ENCODE measurements at places on chromosomes 6 and 20.

GRCh38 chr6:134176264-134176975, 124.0 kb upstream of the SLC2A12 start:
- no peak for DNase-seq

DNA sequence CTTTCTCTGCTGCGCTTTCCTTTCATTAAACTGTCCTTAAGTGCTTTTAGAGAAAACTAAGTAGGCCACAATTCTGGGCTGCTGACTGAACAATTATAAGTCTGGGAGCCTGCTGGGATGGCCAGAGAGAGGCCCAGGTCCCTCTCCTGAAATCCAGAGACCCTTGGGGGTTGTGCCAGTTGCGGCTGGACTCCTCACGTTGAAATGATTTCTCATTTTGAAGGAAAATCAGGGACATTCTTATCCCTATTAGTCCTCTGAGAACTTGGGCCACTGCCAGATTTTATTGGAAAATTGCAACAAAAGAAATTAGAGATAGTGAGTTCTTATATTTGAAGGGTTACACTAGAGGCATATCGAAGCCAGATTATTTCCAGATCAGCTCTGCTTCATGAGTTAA, 145.1 kb downstream of the CLIC5 start:
- no peak for DNase-seq

GRCh38 chr6:33670086-33670660, 41.3 kb downstream of the UQCC2 start:
- DNase-seq: no peak

DNA sequence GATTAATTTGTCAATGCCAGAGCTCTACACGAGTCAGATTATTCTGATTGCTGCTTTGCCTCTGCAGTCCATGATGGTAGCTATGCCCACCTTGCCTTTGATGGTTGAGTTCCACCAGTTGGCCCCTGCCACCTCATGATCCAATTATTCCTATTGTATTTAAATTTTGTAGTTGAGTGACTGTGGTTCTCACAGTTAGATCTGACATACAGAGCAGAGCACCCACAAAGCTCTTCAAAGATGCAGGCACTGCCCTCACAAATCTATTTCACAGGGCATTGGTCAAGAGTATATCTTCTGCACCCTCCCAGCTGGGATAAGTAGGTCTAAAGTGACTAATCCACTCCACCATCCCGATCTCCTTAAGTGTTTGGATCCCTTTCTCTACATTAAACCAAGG, 318.8 kb downstream of the EYA4 start:
- DNase-seq: no peak

GRCh38 chr6:73064266-73064665, 161.0 kb downstream of the KHDC1L start:
- no peak for DNase-seq

GRCh38 chr20:16978497-16978896, 230.3 kb downstream of the OTOR start:
- DNase-seq: no peak

DNA sequence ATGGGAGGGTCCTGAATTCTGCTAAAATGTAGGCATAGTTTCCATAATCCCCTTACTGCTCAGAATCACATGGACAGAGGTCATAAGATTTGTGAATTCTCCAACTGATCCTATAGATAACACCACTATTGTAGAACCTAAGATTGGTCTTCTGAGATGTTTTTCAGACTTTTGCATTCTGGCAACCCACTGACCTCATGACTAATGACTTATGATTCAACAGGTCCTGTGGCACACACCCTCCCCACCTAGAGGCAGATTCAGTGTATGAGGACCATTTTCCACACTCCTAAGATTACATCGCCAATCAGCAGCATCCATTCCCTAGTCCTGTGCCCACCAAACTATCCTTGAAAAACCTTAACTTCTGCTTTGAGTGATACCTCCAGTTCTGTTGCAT, 207.2 kb downstream of the BTBD9 start:
- no peak for DNase-seq

DNA sequence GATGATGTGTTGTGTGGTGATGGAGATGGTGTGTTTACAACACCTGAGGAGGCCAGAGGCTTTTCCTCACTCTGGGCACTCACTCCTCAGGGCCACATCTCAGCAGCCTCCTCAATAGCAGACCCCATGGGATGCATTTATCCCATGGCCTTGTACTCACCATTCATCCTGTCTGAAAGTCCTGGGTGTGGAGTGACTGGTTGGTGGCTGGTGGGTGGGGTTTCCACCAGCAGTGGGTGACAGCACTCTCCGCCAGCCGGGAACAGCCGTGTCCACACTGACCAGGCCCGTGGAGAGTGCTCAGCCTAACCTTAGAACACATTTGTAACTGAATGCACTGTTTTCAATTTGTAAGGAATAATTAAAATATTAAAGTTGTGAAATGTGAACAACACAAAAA, 163.4 kb upstream of the AFDN start:
- DNase-seq: no peak

DNA sequence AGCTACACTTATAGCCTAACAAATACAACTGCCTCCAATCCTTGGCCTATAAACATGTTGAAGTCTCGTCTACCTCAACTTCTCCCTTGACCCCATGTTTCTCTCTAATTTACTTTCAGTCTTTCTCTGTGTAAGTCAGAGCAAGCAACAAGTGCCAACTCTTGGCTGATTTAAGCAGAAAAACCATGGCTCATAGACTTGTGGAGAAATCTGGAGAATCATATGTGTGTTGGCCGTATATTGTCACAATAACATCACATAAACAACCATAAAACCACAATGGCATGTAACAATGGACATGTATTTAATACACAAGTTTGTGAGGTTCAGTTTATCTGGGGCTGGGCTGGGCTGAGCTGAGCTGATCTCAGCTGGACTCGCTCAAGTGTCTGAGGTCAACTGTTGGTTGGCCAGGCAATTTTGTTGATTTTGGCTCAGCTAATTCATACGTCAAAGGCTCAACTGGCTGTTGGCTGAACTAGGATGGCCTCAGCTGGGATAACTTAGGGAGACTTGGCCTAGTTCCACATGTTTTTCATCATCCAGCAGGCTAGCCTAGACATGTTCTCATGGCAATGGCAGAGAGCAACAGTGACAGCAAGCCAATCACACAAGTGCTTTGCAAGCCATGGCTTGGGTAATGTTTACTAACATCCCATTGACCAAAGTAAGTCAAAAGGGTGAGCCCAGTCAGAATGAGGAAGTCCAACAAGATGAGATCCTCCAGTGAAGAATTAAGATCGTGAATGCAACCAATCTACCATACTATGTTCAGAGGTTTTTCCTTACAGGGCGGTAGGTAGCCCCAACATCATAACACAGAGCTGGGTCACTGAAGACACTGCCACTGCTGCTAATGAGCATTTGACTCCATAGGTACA, 12.9 kb upstream of the TBC1D22B start:
- DNase-seq: peak; percentile 100

DNA sequence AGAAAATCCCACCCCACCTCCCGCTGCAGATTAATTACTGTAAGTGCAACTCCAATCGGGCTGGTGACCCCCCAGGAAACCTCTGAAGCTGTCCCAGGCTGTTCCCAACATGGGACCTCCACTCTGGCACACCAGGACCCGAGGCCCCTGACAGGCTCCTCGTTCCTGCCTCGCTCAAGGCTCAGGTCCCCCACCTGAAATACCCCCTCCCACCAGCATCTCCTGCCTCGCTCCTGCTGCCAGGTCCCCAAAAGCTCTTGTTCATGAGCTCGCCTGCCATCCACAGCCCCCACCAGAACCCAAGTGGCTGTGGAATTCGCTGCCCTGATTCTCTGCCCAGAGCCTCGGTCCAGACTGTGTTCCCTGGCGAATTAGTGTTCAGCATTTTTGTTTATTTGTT, 26.1 kb downstream of the NPEPL1 start:
- DNase-seq: no peak

DNA sequence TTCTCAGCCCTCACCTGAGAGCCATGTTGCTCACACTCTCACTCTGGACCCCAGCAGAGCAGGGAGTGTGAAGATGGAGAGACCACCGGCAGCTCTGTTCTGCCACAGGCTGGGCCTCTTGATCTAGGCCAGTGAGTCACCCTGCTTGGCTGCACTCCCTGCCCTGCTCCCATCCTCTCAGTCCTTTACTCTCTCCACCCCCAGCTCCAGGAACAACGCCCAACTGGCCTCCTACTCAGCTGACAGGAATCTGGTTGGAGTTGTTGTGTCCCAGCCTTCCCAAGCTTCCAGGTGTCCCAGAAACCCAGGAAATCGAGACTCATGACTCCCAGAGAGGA, at the start of gene PSORS1C1:
Gene PSORS1C1 (plus strand): TSS at position 260 of the 338 bp plus-strand sequence. CDS start 14,833 bp downstream, outside the sequence.
- peak; percentile 93 for DNase-seq

- DNase-seq: peak; percentile 55
Observed at GRCh38 chr20:12928755-12929401, 79.9 kb upstream of the SPTLC3 start.

GRCh38 chr6:74018825-74019224, 322.8 kb downstream of the CD109 start:
- no peak for DNase-seq

DNA sequence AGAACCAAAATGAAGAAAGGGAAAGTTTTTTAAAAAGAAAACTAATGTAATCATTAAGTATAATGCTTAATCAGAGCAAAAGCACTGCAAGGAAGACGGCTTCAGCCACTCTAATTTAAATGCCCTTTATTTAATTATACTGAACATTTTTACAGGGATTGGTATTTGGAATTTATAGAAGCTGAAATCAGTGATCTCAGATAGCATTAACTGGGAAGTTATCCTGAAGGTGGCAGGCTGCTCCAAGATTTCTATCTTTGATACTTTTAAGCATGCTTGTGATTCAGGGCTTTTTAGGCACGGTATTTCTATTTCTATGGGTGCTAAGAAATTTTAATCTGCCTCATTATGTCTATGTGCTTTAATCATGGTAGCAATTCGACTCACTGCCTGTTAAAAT, 1.3 kb upstream of the NDUFAF4 start:
- DNase-seq: peak; percentile 32

DNA sequence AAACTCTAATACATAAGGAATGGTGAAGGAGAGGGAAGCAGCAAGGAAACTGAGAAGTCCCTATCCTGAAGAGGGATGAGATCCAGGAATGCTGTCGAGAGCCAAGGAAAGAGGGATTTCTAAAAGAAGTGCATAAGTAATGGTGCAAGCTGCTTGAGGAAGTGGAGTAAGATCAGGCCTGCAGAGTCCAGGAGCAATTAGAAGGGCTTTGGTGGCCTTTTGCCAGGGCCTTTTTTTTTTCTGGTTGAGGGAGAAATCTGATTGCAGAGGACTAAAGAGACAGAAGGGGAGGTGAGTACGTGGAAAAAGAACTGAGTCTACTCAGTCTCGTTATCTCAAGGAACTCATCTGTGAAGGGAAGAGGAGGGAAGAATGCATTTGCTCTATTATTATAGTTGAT, 396.2 kb downstream of the UTRN start:
- no peak for DNase-seq

DNA sequence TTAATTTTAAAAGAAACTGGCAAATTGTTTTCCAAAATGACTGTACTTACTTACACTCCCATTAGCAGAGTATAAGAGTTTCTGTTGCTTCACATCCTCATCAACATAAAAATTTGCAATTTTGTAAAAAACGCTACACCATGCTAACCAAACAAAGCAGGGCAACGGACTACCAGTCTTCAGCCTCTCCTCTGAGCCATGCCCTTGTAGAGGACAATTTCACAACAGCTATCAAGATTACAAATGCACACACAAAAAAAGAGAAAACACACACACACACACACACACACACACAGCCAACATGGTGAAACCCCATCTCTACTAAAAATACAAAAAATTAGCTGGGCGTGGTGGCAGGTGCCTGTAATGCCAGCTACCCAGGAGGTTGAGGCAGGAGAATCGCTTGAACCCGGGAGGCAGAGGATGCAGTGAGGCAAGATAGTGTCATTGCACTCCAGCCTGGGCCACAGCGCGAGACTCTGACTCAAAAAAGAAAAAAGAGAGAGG, 4.1 kb upstream of the ADISSP start:
- no peak for DNase-seq

DNA sequence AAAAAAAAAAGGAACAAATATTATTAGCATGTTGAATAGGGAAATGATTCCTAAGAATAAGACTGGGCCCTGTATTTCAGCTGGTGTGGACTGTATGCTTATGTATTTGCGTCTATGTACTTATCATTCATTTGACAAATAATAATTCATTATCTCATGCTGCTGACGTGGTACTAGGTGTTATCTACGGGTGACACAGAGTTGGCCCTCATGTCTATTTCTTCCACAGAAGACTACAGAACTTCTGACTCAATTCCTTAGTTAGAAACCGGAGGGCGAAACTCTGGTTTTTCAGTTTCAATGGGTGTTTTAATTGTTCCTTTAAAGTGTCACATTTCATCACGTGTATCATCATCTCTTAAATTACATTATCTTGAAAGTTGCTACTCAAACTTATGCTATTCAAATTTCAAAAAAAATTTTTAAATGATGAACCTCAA, 305.9 kb downstream of the CLIC5 start:
- no peak for DNase-seq

GRCh38 chr6:148502083-148502772, 159.6 kb downstream of the SASH1 start:
- DNase-seq: no peak

DNA sequence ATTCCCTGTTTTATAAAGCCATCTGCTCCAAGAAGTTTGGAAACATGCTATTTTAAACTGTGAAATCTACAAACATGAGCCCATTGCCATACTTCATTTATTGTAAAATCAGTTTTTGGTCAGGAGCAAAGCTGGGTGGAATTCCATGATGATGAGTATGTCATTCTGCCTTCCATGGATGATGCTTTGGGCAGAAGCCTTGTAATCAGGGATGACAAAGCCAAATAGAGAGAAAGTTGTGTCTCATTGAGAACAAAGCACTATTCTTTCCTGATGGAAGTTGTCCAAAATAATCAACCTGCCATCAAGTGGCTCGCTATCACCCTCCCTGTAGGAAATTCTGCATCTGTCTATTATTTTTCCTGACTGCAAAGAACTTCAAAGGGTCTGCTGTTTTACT, 313.0 kb upstream of the DEFB112 start:
- no peak for DNase-seq

GRCh38 chr6:149128489-149129145, 188.9 kb upstream of the TAB2 start:
- no peak for DNase-seq

- DNase-seq: no peak
Observed at GRCh38 chr6:31723980-31724691, 963 bp downstream of the MPIG6B start.

DNA sequence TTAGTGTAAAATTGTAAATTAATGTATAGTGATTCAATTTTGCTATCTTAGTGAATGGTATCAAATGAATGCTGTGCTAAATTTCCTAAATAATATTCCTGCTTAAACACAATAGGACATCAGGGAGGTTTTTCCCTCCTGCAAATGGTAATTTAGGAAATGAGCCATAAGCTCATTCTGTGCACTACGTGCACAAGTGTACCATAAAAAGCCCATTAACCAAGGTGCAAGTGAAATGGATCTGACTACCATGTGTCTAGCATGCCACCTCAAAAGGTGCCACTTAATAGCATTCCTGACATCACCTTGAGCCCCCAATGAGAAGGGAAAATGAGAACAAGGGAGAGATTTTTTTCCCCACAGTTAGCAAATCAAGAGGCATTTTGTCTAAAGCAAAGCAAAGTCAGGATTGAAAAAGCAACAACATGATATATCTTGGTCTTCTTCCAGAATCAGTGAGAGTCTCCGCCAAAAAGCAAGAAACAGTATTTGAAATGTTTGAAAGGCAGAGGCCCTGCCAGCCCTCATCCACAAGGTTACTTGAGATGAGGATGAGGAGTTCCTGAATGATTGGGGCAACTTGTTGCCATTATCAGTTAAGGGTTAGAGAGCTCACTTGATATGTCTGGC, 334.2 kb upstream of the RSPO3 start:
- no peak for DNase-seq

All from astrocyte of the cerebellum (primary cell).